Hepatocyte (in vitro differentiated cells): ENCODE measurements at places on chromosomes 5 and 9. TPM values are rescaled to one million over a fixed set of nuclear protein-coding genes. Genes with fewer than 3 reads are reported as not detected.

The KCNMB1 gene
- polyA plus RNA-seq, result 0.18 and 0.19 TPM in 2 replicates

DNA sequence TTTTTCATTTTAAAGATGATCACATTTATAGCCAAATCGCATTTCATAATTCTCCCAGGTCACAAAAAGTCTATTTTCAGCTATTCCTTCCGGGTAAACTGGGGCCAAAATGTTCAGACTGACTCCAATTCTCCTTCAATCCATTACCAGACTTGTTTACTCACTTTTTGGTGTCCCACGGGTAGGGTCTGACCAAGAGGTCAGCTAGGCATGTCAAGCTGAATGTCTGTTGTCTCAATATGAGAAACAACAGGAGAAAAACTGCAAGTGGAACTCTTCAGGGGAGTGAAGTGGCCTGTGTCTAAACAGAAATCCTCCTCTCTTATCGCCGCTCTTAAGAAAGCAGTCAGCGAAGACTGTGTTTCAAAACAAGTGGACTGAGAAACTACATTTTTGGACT is 171.3 kb downstream of the APBA1 start:
- no peak overlapping the region for H3K4me3 ChIP-seq
- DNase-seq, result no peak
- H3K4me1 ChIP-seq, result no peaks in the 10 kb centered on the region
- no peaks in the 10 kb centered on the region for H3K36me3 ChIP-seq
- no peaks in the 10 kb centered on the region for H3K27me3 ChIP-seq

- DNase-seq, result no peak
- no peaks in the 10 kb centered on the region for H3K4me1 ChIP-seq
- H3K27me3 ChIP-seq, result no peaks in the 10 kb centered on the region
- H3K4me3 ChIP-seq, result no peak overlapping the region
- peak overlapping the region; percentile 3 for H3K27ac ChIP-seq
Measured at GRCh38 chr9:116087751-116088194, 65.8 kb upstream of the PAPPA start.

- peak; percentile 57 for DNase-seq
- no peaks in the 10 kb centered on the region for H3K36me3 ChIP-seq
- no peak overlapping the region for H3K4me3 ChIP-seq
Measured at GRCh38 chr9:35923927-35924763, 14.9 kb downstream of the SPAAR start.

- H3K4me3 ChIP-seq, result no peak overlapping the region
- H3K4me1 ChIP-seq, result no peaks in the 10 kb centered on the region
- H3K36me3 ChIP-seq, result no peaks in the 10 kb centered on the region
- no peaks in the 10 kb centered on the region for H3K27me3 ChIP-seq
Measured at GRCh38 chr5:28729067-28729466, 1690.7 kb upstream of the CDH9 start.
